ENCODE measurements at places on chromosomes 4 and X.

DNA sequence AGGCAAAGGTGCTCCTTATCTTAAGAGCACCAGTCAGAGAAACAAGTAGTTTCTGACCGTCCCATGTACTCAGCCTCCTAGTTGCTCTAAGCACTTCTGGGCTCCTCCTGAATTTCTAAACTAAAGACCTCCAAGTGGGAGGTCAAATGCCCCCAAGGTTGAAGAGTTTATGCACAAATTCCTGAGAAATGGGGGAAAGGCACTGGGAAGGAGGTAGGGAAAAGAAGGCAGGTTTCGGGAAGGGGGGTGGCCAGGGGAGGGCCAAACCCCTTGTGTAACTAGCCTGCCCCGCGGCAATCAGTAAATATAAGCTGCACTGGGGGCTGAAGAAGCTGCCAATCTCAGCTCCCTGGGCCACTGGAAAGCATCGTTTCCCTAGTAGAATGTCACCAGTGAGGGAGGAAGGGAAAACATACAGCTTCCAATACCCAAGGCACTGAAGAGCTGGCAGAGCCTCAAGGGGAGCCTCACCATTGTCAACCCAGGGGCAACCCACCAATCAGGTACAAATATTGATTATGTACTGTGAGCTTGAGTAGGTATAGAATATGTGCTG, 3.4 kb downstream of the FOXO4 start:
- no peak for DNase-seq

DNA sequence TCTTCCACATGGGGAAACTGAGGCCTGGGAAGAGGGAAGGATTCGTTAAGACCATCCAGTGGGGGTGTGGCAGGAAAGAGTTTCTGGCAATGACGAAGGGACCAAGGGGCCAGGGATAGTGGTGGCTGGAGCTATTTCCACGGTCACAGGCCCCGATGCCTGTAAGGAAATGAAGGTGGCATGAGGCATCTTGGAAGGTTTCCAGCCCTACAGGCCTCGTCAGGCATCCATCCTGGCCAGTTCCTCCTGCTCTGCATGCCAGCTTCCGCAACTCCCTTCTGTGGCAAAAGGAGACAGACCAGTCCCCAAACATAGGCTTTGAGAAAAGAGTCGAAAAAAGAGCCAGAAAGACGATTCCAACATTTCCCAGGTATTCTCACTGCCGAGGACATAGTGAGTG, 9.2 kb upstream of the C4orf50 start:
- no peak for DNase-seq

DNA sequence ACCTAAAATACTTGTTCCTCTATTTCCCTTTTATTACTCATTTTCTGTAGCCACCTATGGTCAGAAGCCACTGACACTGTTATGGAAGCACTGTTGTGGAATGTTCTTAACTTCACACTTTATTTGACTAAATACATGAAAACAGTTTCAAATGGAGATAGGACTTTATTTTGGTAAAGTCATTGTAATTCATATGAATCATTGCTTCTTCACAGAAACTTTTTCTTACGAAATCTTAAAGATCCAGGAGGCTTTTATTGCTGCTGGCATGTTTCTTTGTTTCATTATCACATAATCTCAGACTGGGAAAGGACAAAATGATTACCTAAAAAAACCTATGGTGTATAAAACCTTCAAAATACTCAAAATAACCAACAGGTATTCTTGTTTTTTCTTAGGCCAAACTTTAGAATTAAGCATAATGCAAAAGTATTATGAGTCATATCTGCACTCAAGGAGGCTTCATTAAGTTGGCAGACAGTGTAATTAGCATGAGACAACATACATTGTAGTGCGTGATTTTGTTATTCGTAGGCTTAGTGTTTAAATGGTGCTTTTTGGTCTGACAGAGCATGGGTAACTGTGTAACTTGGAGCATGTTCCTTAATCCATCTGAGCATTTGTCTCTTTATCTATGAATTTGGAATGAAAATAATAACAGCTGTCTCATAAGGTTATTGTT, 58.0 kb downstream of the SH3BGRL start:
- DNase-seq = no peak

- peak; percentile 4 for DNase-seq
These were observed 6.3 kb downstream of the FMR1 start for GRCh38 chrX:147917700-147918695.

DNA sequence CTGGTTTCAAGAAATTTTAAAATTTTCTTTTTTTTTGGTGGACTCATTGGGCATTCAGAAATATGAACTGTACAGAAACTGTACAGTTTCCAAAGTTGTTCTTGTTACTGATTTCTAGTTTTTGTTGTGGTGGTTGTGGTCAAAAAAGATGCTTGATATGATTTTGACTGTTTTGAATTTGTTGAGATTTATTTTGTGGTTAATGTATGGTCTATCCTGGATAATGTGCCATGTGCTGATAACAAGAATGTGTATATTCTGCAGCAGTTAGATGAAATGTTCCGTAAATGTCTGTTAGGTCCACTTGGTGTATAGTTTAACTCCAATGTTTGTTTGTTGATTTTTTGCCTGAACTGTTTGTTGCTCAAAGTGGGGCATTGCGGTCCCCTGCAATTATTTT, 127.6 kb upstream of the NUDT6 start:
- no peak for DNase-seq

GRCh38 chrX:145003443-145003842, 243.9 kb upstream of the SPANXN1 start:
- no peak for DNase-seq

- DNase-seq = no peak
These were observed 1.7 kb downstream of the NUDT10 start for GRCh38 chrX:51334276-51334675.

DNA sequence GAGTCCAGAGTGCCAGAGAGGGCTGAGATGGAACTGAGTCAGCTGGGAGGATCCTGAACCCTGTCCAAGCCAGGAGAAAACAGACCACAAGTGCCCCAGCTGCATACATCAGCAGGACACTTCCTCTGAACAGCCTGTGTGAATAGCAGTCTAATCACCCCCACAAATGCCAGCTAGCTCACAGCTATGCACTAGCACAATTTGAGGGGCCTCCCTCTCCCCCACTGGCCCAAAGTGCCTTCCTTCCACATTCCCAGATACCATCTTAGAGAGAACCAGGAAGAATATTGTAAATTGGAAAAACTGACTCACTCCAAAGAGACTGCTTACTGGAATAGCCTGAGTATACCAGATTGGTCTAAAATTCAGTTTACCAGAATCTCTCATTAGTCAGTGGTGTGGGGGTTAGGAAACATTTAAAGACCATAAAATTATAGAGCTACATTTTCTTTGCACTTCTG, 292.6 kb upstream of the KLF3 start:
- DNase-seq = no peak

GRCh38 chrX:134373736-134374135, 86.2 kb upstream of the HPRT1 start:
- no peak for DNase-seq

- DNase-seq = no peak
These were observed 16.5 kb upstream of the SLC25A43 start for GRCh38 chrX:119382606-119383005.

DNA sequence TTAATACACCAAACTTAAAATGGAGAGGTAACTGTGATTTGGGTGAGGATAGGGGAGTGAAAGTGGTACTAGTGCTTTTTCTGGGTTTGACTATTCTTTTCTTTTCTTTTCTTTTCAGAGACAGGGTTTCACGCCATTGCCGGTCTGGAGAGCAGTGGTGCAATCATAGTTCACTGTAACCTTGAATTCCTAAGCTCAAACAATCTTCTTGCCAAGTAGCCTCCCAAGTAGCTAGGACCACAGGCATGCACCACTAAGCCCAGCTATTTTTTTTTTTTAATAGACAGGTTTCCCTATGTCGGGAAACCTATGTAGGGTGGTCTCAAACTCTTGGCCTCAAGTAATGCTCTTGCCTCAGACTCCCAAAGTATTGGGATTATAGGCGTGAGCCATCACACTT, 3.0 kb upstream of the ARMCX4 start:
- DNase-seq = no peak

GRCh38 chrX:115650916-115651315, 89.9 kb downstream of the PLS3 start:
- DNase-seq = no peak

GRCh38 chr4:85725721-85726170, 250.8 kb downstream of the ARHGAP24 start:
- no peak for DNase-seq

- no peak for DNase-seq
These were observed 24.7 kb upstream of the HERC3 start for GRCh38 chr4:88567591-88567990.

- DNase-seq = no peak
These were observed 766.8 kb upstream of the FTHL17 start for GRCh38 chrX:31838617-31839016.

DNA sequence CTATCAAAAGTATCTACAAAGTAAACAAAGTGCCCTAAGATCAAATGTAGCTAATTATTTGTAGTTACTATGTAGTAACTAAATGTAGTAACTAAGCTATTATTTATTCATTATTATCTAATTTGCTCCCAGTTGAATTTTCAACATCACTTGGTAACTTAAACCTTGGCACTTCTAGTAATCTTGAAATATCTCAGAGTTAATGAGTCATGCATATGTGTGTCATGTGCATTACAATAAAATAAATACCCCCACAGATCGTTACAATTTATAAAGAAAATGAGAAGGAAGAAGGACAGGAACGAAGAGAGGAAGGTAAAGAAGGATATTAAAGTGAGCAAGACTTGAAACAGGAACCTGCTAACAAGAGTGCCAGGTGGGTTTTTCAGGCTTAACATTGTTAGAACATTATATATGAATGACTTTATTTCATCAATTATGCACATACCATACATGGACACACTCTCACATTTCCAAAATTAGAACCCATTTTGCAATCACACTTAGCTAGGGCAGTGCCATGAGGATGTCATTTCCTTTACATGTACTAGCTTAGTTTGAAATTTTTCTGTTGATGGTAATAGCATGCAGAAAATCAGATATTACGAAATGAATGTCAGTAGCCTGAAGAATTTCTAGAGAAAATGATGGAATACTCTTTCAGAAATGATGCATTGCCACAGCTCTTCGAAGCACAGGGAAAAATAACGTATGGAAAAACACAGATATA, 1670.4 kb upstream of the AGA start:
- no peak for DNase-seq

DNA sequence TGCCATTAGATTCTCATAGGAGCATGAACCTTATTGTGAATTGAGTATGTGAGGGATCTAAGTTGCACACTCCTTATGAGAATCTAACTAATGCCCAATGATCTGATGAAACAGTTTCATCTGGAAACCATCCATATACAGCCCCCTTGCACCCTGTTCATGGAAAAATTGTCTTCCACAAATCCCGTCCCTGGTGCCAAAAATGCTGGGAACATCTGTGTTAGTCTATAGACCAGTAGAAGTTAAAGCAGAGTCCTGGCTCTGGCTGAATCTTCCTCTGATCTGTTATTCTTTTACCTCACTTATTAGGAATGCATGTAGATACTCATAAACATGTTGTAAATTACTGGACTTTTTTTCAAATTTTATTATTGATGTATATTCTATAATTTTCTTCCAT, 29.2 kb downstream of the SULT1B1 start:
- no peak for DNase-seq

GRCh38 chrX:154115071-154115470, 17.6 kb upstream of the MECP2 start:
- no peak for DNase-seq

GRCh38 chrX:45063319-45064095, 137.2 kb downstream of the DIPK2B start:
- DNase-seq = no peak

GRCh38 chr4:153785910-153786721, 2.8 kb downstream of the SFRP2 start:
- no peak for DNase-seq

GRCh38 chrX:133783274-133783673, 202.1 kb downstream of the GPC3 start:
- no peak for DNase-seq

GRCh38 chr4:141849778-141850177, 213.4 kb downstream of the IL15 start:
- DNase-seq = no peak

GRCh38 chr4:38366456-38366855, 297.5 kb upstream of the KLF3 start:
- DNase-seq = no peak

DNA sequence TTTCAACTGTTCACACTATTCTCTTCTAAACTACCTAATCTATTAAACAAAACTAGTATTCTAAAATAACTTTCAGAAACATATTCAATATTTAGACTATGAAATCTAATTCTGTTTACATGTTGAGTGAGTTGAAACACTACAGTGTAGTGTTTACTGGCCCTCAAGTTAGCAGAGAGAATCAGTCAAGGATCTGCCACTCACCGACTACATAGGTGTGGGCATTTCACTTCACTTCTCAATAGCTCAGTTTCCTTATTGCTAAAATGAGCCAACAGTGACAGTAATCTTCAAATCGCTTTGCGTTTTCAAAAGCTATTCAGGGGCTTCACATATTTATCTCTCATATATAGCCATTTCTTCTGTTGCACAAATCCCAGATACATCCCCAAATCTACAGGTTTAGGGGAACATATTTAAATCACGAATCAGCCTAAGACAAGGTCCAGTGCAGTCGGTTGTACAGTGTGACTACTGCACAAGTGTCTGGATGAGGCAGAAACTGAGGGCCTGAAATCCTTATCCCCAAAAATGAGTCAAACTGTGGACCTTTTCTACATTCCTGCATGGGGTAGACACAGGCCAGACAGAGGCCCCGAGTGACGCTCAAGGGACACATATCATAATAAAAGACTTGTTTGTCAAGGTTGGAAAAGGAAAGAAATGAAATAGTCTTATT, 129.8 kb downstream of the PPP3CA start:
- DNase-seq = no peak

- no peak for DNase-seq
These were observed 82.4 kb downstream of the SLC2A9 start for GRCh38 chr4:9938933-9939332.

DNA sequence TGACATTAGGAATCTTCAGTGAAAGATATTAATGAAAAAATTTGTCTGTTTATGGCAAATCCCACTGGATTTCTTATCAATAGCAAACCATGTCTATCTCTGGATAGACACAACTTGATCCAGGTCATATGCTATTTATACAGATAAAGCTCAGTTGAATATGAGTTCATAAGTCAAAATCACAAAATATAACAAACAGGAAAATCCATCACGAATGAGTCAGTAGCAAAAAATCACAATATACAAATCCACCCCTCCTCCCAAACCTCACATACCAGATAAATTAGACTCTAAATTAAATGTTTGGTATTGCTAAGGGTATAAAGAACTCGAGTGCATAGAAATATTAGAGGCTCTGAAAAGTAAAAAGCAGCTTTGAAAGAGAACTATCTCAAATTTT, 420.5 kb downstream of the TLL1 start:
- no peak for DNase-seq

- DNase-seq = no peak
These were observed 66.9 kb upstream of the ARSJ start for GRCh38 chr4:114046331-114046730.

DNA sequence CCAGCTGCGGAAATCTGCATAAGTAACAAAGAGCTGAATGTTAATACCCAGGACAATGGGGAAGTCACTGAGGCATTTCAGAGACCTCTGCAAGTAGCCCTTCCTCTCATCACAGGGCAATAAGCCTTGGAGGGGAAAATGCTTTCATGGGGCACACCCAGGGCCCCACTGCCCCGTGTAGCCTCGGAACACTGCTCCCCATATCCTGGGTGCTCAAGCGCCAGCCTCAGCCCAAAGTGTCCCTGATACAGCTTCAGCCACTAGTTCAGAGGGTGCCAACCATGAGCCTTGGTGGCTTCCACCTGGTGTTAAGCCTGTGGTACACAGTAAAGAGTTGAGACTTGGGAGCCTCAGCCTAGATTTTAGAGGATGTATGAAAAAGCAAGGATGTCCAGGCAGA, 402.8 kb upstream of the CXorf51A start:
- DNase-seq = no peak
